NB4 (cell line): ENCODE measurements at places on chromosomes 3 and 15.

- no peak for DNase-seq
Measured at GRCh38 chr15:29062179-29062591, 176.4 kb downstream of the APBA2 start.

DNA sequence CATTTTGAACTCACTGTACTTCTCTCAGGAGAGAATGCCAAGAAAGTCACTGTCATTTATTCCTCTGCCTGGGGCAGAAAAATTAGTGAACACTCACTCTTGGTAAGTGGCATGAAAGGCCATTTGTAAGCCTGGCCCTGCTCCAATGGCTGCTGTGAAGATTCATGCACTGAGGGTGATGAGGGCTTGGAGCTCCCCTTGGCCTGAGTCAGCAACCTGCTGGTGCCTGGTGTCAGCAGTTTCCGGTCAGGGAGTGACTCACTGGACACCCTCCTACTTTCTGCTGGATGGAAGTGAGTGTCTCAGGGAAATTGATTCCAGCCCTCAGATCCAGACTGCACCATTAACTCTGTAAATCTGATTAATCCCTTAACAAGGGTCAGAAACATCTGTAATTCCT is 37.6 kb downstream of the TRA2B start:
- peak; percentile 57 for DNase-seq

GRCh38 chr3:98027085-98027446 is 8.0 kb downstream of the GABRR3 start:
- no peak for DNase-seq

DNA sequence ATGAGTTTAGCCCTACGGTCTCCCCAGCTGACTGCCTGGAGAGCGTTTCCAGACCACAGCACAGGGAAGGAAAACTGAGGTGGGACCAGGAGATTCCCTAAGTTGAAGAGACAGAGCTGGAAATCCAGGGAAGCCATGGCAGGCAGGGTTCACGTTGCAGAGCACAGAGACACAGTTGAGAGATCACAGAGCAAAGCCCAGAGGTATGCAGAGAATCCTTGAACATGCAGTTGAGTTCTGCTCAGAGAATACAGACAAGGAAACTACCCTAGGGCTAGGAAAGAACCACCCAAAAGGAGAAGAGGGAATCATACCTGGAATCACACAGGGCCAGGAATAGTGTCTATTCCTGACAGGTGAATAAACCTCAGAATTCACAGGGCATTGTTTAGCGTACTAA is 14.3 kb downstream of the SLC28A1 start:
- no peak for DNase-seq

DNA sequence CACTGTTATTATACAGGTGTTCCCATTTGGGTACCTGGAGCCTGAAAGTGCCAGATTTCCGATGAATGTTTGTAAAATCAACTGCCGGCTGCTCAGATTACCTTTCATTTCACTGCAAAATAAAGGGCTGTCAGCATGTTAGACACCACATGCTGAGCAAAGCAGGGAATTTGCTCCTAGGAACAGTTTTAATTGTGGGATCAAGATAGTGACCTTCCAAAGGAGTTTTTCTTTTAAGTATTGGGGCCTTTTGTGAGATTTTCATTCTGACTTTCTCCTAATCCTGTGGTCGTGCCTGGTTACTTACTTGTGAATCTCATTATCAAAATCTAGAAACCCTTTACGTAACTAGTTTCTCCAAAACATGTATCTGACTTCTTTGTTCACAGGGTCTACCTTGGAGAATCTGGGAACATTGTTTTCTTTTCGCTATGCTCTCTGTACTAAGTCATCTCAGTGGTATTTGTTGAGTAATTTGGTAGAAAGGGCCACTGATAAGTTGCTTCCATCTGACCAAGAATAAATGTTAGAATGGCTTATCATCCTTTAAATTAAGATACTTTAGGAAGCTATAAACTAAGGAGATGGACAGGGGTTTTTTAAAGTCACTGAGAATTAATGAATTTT is 40.8 kb upstream of the LRTM1 start:
- DNase-seq = no peak

DNA sequence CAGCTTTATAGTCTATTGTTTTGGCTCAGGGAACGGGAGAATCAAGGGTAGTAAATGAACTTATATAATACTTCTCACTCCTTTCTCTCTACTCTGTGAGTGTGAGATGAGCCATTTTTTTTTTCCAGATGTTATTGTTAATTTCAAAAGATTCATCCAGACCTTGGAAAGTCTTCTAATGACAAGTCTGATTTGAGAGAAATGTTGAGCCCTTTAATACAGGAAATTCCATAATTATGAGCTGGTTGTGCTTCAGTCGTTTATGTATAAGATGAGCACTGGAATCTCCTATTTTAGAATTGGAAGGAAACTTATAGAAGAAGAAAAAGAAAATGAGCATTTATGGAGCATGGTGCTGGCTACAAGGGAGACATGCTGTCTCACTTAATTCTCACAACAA is 92.0 kb downstream of the FBN1 start:
- no peak for DNase-seq

GRCh38 chr15:70309716-70310115 is 212.0 kb upstream of the TLE3 start:
- DNase-seq = no peak

DNA sequence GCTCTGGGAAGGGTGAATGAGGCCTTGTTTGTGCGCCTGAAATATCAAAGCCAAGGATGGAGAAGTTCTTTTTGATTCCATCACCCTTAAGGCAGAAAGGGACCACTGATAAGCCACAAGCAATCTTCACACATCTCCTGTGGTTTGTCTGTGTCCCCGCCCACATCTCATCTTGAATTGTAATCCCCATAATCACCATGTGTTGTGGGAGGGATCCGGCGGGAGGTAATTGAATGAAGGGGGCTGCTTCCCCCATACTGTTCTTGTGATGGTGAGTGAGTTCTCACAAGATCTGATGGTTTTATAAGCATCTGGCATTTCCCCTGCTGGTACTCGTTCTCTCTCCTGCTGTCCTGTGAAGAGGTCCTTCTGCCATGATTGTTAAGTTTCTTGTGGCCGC is 329.6 kb upstream of the RGMA start:
- DNase-seq = no peak

GRCh38 chr3:96416549-96417255 is 397.7 kb upstream of the EPHA6 start:
- DNase-seq = no peak

DNA sequence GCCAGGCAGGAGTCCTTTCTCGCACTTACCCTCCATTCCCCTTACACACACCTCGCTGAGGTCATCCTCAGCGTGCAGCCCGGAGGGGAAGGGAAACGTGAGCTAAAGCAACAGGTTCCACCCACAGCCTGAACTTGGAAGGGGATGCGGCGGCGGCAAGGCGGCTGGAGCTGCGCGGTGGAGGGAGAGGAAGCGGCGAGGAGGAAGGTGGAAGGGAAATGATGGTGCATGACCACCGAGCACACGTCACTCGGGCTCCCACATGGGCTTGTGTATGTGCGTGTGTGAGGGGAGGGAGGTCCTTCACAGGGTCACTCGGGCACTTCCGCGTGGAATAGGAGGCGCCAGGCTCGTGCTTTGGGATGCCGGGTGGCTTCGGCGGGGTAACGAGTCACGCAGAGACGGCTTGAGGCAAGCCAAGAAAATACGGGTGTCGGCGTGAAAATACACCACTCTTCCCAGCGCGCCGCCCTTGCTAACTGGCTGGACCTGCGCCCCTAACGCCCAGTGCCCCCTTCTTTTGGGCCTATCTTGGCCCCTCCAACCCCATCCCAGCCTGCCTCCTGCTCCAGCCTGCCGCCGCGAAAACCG is 225.5 kb upstream of the IL12A start:
- no peak for DNase-seq

- DNase-seq = no peak
Measured at GRCh38 chr3:59456852-59457485, 407.1 kb upstream of the CFAP20DC start.

GRCh38 chr3:124455891-124456290 is 274.4 kb upstream of the UMPS start:
- no peak for DNase-seq

GRCh38 chr15:70091726-70092463 is 5.8 kb downstream of the TLE3 start:
- no peak for DNase-seq

DNA sequence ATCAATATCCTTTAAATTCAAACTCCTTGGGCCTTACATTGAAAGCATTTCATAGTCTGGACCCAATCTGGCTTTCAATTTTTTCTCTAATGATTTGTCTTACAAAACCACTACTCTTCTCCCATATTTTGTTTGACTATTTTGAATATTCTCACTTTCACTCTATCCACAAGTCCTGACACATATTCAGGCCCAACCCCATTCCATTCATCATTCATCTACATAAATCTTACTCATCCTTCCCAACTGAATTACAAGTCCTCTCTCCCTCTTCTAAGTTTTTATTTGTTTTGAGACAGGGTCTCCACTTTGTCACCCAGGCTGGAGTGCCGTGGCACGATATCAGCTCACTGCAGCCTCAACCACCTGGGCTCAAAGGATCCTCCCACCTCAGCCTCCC is 43.6 kb downstream of the TOP2B start:
- DNase-seq = no peak

DNA sequence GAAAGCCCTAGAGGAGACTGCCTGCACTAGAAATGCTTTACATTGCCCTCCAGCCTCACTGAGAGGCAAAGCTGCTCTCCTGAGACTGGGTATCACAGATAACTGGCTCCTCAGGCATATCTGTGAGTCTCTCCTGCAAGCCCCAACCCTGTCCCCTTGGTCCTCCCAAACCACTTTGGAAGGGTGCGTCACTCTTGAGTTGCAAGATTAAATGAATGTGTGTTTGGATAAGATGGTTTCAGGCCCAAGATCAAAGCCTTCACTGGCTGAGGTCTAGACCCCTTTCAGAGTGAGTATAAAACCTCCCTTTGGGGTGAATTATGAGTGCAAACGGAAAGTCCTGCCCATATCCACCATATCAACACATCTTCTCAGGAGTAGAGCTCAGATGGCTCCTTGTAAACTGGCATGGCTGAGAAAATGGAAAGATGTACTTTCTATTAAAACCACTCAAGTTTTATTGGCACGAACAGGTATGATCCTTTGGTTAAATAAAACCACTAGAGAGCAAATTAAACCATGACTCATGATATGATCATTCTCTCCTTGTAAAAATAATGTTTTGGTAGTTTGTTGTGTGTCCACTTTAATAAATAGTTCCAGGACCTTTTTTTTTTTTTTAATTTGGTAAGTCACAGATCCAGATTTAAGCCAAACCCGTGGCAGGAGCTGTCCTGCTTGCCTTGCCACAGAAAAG is 164.0 kb downstream of the CHST2 start:
- no peak for DNase-seq

GRCh38 chr3:125219261-125219701 is 6.7 kb upstream of the SLC12A8 start:
- DNase-seq = no peak

GRCh38 chr3:120244834-120245225 is 40.2 kb downstream of the GPR156 start:
- no peak for DNase-seq

- DNase-seq = no peak
Measured at GRCh38 chr3:72244396-72244795, 459.4 kb upstream of the PROK2 start.

GRCh38 chr3:52707585-52707984 is 1.7 kb downstream of the SPCS1 start:
- no peak for DNase-seq

DNA sequence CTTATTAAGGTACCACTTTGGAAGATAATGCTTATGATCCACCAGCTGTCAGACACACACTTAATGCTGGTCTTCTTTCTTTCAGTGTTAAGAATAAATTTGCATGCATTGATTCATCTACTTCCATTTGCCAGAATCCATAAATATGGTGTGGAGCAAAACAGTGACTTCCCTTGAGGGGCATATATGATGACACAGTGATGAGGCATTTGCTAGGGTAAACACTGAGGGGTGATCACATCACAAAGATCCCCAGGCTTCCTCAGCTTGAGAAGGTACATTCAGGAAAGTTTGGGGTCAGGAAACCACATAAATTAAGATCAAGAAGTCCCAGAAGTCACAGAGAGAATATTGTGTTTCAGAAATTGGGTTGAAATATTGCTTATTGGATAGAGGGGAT is 9.9 kb upstream of the ZBED2 start:
- DNase-seq = no peak

- DNase-seq = no peak
Measured at GRCh38 chr3:151367448-151367847, 17.1 kb downstream of the P2RY12 start.

- no peak for DNase-seq
Measured at GRCh38 chr3:79461129-79461792, 306.5 kb downstream of the ROBO1 start.

DNA sequence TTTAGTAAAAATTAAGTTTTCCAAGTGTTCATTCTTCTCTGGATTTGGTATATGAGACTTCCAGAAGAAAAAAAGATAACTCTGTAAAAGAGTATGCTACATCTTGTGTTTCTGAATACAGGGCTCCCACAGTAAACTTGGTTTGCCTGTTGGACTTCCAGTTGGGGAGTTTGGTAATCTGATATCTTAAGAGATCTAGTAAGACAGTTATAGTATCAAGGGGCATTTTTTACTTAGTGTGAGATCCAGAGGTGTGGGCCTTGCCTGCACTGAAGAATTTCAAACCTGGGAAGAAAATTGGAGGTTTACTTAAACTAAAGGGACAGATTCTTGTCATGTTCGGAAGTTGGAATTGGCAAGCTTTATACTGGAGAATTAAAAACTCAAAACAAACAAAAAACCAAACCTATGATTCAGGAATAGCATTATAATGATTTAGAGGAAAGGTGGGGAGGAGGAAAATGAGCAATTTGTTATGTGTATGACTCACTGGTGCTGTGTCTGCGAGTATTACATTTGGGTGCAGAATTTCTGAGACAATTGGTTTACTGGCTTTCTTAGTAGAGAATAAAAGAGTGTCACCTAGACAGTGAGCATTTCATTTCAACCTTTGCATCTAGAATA is 58.9 kb upstream of the ULK4 start:
- DNase-seq = peak; percentile 26

DNA sequence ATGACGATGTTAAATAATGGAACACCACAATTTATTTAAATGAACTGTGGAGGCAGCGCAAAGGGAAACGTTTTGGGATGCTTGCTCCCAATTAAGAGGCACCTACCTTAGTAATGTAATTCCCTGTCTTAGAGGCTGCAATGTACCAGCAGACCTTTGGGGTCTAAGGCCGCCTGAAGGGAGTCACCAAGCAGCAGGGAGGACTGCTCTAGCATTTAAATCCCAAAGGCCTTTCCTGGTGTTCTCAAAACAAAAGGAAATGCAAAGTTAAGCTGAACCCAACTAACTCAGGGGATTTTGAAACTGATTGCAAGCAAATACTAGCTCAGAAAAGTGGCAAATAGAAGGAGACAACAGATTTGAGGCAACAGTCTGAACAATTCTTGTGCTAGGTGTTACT is 510.8 kb downstream of the GABRG3 start:
- no peak for DNase-seq

- no peak for DNase-seq
Measured at GRCh38 chr3:186986816-186987215, 56.5 kb downstream of the ST6GAL1 start.

- DNase-seq = peak; percentile 47
Measured at GRCh38 chr3:141863491-141863890, 13.0 kb upstream of the ATP1B3 start.

DNA sequence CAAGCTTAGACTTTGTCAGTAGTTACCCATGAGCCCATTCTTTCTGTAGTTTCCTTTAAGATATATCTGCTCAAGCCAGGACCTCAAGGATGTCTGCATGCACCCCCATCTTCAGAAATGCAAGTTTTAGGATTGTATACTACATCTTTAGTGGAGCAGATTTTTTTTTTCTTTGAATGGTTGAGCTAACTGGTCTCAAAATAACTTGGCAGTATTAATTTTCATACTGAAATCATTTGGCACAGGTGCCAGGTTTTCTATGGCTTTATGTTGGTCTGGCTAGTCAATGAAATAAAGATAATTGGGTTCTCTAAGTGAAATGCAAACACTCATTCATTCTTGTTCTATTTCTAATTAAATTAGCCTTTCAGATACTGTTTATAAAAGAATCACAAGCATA is 108.9 kb downstream of the ATG7 start:
- DNase-seq = no peak
